ENCODE measurements at places on chromosomes 1 and 21. TPM values are rescaled to one million over a fixed set of nuclear protein-coding genes. Genes with fewer than 3 reads are reported as not detected.

DNA sequence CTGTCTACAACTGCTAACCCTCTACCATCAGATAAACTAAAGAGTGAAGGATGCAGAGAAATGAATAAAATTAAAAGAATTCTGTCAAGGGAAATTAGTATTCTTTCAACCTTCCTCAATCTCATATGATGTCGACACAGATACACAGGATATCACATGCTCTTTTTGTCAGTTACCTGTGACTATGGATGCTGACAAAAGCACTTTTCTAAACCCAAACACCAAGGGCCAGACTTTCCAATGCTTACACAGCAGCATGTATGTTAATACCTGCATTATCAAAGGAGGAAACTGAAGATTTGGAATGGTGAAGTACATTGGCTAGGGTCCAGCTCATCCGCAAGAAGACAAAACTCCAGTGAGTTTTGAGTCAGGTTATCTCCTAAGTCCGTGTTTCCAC lies 294.0 kb downstream of the SMYD3 start:
- DNase-seq = no peak
- no peaks in the 10 kb centered on the region for H3K36me3 ChIP-seq
- H3K4me1 ChIP-seq = no peaks in the 10 kb centered on the region
- no peak overlapping the region for H3K4me3 ChIP-seq
- no peak overlapping the region for H3K27ac ChIP-seq

DNA sequence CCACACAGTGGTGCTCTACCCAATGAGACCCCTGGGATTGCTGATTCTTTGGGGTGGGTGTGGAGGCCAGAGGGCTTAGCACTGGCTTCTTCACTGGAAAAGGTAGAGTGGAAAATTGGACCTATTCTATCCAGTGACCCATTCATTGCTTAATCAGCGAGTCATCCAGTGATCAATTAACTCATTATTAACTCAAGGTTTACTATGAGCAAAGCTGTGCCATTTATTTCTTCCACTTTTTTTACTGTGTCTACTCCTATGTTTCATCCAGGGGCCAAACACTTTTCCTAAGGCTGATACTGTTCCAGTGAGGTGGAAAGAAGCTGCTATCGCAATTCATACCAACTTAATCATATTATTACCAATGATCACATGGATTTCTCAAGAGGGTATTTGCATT lies 363.9 kb downstream of the RPS6KC1 start:
- no peaks in the 10 kb centered on the region for H3K4me1 ChIP-seq

GRCh38 chr21:35932232-35932911 lies 128.0 kb downstream of the SETD4 start:
- H3K4me3 ChIP-seq = no peak overlapping the region
- peak overlapping the region; percentile 75 for H3K27ac ChIP-seq
- no peaks in the 10 kb centered on the region for H3K36me3 ChIP-seq
- DNase-seq = no peak
- peaks cover 18% of the 10 kb centered on the region for H3K4me1 ChIP-seq

GRCh38 chr1:119914071-119914470 lies 17.8 kb upstream of the ADAM30 start:
- no peak overlapping the region for H3K27ac ChIP-seq
- H3K27me3 ChIP-seq = no peaks in the 10 kb centered on the region
- no peaks in the 10 kb centered on the region for H3K4me1 ChIP-seq
- no peak overlapping the region for H3K4me3 ChIP-seq
- H3K36me3 ChIP-seq = peaks cover 48% of the 10 kb centered on the region
- DNase-seq = no peak

MROH9 gene
- not detected for total RNA-seq
